Activated CD4-positive, alpha-beta T cell treated with anti-CD3 and anti-CD28 coated beads for 24 hours (primary cell): ENCODE measurements at places on chromosomes 1 and 21.
A peak's percentile ranks its signal among the peaks of the same experiment; 100 is the strongest.

DNA sequence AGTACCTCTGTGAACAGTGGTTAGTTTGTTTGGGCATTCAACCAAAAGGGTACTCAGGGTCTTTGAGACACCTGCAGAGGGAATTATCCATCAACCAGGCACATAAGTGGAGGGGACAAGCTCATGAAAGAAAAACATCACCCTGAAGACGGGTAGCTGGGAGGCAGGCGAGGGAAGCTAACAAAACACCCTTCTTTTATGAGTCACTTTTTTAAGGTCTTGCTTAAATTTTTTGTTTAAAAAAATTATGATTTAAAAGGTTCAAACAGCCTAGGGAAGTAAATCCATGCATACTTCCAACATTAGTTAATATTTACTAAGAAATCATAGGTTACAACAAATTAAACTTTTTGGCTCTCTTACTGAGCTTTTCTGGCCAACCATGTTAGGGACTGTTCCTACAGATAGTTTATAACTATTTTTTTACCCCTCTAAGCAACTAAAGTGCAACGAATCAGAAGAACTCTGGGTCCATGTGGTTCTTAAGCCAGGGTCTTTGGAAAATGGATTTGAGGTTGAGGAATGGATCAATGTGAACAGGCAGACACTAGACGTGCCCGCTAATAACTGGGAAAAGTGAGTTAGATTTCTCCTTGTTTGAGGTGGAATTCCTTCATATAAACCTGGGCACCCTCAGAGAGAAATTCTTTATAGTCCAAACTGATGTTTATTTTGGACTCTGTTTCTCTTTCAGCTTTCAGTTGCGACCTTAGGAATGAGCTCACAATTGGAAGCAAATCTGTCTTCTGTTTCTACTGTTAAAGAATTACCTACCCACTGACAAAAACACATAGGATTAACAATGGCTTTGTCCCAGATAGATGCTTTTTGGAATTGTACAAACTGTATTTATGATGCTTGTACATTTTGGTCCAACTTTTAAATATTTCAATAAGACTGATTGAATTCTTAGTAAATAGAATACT lies 123.0 kb downstream of the LYPLAL1 start:
- no peak for DNase-seq

DNA sequence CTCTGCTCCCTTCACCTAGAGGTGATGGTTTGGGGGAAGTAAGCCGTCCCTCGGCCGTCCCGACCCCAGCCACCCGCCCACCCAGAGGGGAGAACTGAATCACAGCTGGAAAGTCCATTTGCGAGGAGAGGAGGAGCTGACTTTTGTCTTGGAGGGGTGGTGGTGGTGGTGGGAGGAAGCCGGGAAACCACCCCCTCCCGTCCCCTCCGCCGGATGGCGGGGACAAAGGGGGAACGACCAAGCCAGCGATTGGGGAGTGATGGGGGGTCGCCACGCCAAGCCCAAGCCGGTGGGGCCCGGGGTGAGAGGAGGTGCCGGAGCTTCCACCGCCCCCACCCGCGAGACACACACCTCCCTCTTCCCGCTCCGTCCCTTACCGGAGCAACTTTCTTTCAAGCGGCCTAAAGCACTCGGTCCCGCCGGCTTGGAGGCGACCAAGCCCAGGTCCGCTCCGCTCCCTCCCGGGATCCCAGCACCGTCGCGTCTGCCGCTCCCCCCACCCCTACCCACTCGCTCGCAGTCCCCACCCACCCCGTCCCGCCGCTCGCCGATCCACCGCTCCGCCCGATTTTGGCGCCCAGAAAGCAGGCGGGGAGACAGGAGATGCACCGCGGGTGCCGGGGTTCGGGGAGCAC lies 540 bp downstream of the ARHGEF2 start:
- DNase-seq = peak; percentile 65

DNA sequence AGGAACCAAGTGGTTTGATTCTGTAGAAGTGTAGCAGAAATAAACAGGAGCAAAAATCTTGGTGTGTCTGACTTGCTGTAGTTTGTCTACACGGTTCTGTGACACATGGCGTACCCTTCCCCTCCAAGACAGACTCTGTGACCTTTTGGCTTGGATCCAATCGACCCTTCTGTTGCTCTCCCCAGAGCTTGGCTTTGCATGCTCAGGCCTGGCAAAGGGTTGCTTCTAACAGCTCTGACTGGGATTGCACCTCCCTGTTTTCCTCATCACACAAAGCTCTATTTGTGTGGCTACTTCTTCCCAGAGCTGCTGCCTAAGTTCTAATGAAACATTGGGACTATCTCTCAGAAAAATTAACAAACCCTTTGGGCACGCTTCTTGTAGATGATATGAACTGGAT lies 24.0 kb downstream of the NGF start:
- no peak for DNase-seq

DNA sequence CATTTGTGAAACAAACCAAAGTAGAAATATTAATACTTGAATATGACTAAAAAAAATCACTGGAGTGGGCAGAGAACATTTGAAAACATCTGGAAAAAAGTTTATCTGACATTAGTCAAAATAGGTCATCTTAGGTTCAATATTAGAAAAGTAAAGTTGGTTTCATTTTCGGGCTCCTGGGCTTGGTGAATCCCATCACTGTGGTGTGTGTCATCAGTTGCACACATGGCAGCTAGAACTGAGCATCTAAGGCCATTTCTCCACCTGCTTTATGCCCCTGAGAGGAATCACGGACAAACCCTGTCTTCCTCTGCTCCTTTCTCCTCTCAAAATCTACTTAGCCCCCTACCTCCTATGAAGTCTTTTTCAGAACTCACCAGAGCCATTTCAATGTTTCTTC lies 5.4 kb downstream of the HSD11B1 start:
- DNase-seq = no peak

DNA sequence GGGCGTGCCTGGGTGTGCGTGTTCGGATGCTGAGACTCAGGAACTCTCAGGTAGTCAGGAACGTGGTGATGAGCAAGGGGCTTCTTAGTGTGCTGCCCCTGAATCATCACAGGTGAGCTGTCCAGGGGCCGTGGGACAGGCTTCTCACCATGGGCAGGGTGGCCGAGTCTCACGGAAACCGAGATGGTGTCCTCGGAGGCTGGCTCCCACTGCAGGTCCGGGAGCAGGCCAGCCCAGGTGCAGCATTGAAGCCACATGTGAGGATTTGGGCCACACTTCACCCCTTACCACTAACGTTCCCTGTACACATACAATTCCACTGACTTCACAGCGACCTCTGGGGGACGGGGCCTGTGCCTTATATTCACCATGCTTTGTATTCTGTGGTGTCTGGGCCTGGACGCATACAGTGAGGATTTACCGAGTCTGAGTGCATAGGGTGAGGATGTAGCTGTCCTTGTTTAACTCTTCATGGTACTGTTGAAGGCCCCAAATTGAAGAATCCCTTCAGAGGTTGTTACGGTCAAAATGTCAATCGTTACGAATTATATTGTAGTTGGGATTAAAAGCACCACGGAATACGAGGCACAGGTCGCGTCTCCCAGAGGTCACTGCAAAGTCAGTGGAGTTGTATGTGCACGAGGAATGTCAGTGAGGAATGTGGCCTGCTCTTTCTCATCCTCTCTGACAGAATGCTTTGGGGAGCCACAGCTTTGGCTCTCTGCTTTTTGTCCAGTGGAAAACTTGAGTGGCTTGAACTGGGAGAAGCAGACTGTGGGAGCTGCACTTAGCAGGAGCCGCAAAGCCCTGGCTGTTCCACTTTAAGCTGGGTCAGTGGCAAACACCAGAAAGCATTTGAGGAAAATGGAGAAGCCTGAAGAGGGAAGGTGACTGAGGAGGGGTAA lies 95.3 kb downstream of the MTR start:
- DNase-seq = no peak

GRCh38 chr1:3610527-3611169 lies 660 bp downstream of the MEGF6 start:
- no peak for DNase-seq

DNA sequence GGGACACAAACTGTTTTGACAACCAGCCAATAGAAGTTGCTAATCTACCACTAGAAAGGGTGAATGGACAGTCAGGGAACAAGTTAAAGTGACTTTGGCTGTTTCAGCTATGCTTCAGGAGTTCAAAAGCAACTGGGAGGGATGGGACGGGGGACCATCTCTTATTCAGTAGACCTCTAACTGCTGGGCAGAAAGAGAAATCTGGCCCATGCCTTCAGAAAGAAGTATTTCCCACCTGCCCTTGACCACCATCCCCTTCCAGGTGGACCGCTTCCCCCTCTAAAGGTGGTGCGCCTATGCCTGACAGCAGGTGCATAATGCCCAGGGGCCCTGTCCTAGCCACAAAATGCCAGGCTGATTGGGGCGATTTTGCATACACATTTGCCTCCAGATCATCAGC lies 5.2 kb downstream of the ITPKB start:
- DNase-seq = no peak
